ENCODE measurements at places on chromosomes 11 and 22.

DNA sequence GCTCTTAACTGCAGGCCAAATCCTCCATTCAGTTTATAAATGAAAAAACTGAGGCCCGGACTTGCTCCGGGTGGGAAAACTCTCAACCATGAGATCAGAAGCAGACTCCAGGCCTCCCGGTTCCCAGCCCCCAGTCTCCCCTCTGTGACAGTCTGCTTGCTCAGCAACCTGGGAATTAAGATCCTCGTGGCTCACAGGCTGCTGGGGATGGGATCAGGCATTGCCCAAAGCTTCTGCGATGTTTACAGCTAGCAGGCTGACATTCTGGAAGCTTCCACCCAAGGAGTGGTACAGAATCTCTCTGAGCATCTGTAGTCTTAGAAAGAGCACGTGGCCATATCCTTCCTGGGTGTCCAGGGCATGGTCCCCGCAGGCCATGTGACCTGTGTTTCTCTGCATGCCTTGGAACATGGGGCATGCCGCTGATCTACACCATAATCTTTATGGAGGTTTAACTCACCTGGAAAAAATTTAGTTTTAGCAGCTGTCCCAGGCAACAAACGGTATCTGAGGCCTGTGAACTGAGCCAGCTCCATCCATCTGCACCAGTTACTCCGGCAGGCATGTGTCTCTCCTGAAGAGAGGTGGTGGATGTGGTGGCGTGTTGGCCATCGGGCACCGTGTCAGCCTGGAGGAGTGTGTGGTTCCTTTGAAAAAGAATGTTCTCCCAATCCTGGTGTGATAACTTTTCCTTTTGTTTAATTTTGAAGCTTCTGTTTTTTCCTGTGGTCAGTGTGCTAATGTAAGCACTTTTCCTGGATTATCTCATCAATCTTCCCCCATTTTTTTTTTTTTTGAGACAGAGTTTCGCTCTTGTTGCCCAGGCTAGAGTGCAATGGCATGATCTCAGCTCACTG, 7.9 kb downstream of the FBLN1 start:
- DNase-seq, result no peak

DNA sequence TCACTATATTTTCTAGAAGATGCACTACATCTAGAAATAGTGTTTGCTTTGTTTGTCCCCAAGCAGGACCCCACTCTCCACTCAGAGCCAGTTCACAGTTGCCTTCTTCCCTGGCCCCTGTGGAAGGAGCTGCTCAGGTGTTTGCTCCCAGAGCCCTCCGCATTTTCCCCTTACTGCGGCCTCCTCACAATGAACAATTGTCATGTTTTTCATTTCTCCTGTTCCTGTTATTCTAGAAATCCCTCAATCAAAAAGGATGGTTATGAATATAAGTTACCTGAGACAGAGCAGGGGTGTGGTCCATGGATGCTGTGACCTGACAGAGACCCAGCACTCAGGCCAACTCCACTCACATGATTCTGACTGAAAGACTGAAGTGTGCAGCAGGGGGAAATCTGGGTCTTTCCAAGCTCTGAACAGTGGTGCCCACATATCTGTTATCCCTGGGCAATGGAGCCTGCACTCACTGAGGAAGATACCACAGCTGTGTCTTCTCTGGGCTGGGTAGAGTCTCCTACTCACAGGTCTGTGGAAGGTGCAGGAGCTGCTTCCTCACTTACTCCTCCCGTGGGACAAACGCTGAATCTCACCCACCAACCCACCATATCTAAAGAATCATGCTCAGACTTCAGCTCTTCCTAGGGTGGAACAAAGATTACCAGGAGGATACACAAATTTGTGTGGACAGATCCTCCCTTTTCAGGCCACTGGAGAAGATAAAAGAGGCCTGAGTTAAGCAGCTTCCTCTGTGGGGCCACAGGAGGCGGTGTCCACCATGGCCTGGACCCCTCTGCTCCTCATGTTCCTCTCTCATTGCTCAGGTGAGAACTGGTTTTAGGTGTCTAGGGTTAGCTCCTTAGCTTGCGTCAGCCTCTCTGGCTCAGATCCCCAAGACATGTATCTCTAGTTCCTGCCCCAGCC, 87.1 kb upstream of the TOP3B start:
- no peak for DNase-seq

- no peak for DNase-seq
These were observed 705 bp downstream of the BBOX1 start for GRCh38 chr11:27041141-27041899.

GRCh38 chr11:128456566-128457268, 130.6 kb downstream of the ETS1 start:
- DNase-seq, result no peak

DNA sequence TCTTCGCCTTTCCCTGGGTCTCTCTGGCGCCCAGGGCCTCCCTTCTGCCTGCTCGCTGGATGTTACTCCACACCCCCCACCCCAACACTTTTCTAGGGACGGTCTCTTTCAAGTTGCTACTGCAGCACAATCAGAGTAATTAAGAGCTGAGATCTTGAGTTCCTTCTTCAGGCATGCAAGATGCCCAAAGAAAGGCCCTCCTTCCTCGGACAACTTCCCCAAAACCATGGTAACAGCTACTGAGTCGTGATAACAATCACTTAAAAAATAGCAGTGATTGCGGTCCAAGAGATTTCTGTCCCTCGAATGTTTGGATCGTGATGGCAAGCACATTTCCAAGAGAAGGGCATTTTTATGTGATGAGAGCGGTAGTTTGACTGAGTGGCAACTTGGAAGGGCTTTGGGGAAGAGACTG, 638 bp upstream of the TENM4 start:
- no peak for DNase-seq

DNA sequence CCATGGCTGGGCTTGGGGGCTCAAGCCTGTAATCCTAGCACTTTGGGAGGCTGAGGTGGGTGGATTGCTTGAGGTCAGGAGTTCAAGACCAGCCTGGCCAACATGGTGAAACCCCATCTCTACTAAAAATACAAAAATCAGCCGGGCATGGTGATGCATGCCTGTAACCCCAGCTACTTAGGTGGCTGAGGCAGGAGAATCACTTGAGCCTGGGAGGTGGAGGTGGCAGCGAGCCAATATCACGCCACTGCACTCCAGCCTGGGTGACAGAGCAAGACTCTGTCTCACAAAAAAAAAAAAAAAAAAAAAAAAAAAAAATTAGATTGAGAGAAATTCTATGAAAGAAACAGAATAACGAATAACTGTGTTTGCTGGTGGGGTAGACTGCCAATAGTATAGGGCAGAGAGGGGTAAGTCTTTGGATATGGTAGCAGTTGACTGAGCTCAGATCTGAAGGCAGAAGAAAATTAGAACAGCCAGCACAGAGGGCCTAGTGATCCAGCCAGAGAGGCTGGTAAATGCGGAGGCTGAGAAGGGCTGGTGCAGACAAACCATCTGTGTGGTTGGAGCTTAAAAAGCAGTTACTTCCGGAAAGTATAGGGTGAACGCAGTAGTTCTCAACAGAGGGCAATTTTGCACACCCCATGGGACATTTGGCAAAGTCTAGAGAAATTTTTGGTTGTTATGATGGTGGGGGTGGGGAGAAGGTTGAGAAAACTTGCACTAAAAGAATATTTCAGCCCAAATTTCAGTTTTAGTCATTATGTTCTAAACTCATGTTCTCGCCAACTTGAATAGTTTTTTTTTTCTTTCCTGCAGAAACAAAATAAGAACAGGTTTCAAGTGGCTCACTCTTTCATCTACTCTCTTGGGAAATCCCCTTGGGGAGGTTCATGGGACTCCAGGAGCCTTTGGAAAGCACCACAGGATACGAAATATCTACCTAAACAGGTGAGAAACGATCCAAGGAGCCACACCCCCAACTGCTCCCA, 1.6 kb upstream of the HORMAD2 start:
- peak; percentile 16 for DNase-seq

DNA sequence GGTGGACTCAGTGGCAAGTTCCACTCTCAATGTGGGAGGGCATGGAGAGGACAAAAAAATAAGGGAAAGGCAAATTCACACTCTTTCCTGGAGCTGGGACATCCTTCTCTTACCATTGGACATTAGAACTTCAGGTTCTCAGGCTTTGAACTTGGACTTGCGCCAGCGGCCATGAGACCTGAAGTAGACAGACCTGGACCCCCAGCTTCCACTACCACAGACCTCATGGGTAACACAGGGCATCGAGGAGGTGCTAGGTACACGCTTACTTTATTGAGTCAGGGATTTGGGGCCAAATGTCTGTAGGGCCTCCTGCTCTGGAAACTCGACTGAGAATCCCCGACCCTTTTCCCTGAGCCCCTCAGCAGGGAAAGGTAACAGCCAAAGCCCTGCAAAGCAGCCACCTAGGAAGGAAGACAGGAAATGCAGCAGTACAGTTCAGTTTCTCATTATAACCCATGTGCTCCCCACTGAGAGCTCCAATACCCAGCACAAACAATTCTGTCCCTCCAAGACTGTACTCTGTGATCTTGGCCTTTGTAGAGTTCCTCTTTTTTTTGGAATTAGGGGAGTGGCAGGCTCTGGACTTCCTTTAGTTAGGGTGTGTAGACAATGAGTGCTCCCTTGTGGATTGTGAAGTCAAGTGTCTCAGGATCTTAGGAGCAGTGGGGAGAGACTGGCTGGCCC, 5.7 kb downstream of the CHRNA10 start:
- DNase-seq, result no peak

- no peak for DNase-seq
These were observed 1070.1 kb downstream of the BRD1 start for GRCh38 chr22:48757581-48757980.

- no peak for DNase-seq
These were observed 12.2 kb downstream of the KCTD17 start for GRCh38 chr22:37063431-37064420.

- no peak for DNase-seq
These were observed 906 bp downstream of the ARSA start for GRCh38 chr22:50626850-50627641.

DNA sequence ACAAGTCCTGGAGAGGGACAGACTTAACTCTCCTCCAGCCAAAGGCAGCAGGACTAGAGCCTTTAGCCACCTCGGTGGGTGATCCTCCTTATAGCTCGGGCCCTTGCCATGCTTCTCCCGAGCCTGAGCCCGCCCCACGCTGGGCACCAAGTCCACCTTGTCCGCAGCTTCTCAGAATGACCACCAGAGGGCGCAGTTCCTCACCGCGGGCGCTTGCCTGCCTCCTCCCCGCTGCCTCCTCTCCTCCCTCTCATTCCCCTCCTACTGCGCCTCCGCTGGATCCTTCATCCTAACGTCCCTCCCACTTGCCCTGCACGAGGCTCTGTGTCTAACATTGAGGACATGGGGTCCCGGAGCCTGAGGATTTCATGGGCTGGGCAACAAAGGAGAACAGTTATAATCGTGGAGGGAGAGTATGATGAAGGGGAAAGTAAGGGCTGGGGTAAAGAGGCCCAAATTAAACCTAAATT, 11.3 kb upstream of the MOGAT2 start:
- no peak for DNase-seq

- DNase-seq, result no peak
These were observed 766.4 kb upstream of the LUZP2 start for GRCh38 chr11:23730307-23730998.

- DNase-seq, result no peak
These were observed at the start of gene TESMIN for GRCh38 chr11:68751331-68751856. Gene TESMIN, minus strand, starts transcription at chr11:68751520. Its CDS starts 860 bp downstream, at chr11:68750660.

GRCh38 chr11:68685656-68686380, 1.5 kb downstream of the GAL start:
- DNase-seq, result no peak

DNA sequence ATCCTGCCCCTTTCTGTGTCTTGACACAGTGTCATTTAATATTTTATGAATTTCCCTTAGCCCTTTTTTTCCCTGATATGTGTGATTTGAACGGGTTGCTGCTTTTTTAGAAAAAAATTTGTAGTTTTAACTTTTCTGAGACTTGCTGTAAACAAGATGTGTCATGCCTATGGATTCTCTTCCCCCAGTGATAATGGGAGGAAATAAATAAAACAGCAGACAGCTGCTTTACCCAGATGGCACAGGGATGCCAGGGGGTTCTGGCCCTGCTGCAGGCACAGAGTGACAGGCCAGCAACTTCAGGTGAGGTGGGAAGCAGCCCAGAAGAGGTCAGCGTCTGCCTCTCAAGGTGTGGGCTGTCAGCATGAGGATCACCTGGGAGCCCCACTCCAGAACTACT, 266.9 kb downstream of the KIRREL3 start:
- DNase-seq, result no peak

GRCh38 chr22:20298803-20299745, 20.8 kb downstream of the DGCR6L start:
- DNase-seq, result no peak

DNA sequence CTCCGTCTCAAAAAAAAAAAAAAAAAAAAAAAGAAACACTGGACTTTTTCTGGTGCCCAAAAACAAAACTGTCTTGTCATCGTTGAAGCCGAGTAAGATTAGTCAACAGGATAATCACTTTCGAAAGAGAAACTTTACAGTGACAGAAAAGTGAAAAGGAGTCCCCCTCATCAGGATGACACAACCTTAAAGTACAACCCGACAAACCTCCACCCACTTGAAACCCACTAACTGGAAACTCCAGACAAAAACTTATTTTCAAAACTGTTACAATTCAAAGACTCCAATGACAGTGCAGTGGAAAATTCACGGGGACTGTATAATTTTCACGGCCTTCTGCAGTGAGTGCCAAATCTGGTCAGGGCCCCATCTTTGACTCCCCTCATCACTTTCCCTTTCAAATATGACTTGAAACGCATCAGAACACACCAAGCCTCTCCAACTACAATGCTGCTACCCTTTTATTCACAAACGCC, 1.3 kb downstream of the DENND5A start:
- DNase-seq, result no peak

- no peak for DNase-seq
These were observed 24.1 kb downstream of the KIAA1671 start for GRCh38 chr22:24976442-24977218.

GRCh38 chr22:47300698-47301405, 538.4 kb downstream of the TBC1D22A start:
- DNase-seq, result no peak

DNA sequence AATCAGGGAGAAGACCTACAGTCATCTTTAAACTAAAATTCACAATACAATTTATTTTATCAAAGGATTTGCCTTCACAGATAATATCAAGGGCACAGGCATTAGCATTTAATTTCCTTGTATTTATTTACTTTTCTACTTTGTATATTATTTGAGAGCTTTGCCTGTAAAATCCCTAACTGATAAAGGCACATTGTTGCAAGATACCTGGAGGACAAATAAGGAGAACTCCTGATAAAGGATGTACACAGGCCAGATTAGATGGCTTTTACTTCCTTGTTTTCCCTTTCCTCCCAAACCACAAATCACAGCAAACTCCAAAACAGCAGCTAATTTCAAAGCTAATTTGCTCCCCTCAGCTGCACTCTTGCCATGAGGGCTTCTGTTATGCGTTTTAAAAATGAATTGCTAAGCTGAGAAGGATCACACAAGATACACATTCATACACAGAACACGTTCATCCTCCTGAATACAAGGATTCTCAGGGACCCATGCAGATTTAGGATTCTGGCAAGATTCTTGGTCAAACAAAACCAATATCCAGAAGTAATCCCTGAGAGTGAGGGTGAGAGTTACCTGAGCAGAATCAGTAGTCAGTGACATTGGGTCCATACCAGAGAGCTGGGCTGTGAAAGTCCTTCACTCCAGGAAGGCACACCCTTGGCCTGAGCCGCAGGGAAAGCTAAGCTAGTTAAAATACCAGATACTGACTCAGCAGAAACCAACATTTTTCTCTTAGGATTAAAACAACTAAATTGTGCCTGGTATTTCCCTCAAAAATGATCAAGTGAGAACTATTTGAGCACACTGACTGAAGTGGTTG, 100.3 kb upstream of the CLPB start:
- DNase-seq, result no peak

GRCh38 chr11:567011-567628, 6.3 kb downstream of the RASSF7 start:
- no peak for DNase-seq

All from NCI-H524 treated with DMSO at 0.1 percent for 48 hours (cell line).